ENCODE measurements at places on chromosomes 1 and 21. TPM values are rescaled to one million over a fixed set of nuclear protein-coding genes. Genes with fewer than 3 reads are reported as not detected.

Gene CLEC20A
- not detected for total RNA-seq

Gene SELENOF
- total RNA-seq, result 156 TPM

Gene SPRR2F
- total RNA-seq, result not detected

Gene FCRL3
- total RNA-seq, result not detected

Gene NUCKS1
- 414 TPM for total RNA-seq

Gene OPTC
- 1.2 TPM for total RNA-seq

Gene OR14A16
- total RNA-seq, result 0.17 TPM

Gene DIO1
- not detected for total RNA-seq

DNA sequence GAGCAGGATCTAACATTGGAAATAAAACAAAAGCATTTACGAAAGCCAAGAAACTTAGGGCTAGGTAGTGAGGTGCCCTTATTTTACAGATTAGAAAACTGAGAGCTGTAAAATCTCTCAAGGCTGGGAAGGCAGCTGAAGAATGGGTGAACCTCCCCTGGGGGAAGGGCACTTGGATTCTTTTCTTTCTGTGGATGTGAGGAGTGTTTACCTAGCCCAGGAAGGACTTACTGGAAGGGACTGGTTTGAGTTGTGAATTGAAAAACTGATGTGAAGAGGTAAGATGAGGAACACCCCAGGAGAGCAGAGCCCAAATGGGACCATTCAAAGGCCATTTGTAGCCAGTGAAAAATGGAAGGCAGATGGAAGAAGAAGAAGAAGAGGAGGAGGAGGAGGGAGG, 74.7 kb upstream of the NGF start:
- H3K4me1 ChIP-seq, result peaks cover 10% of the 10 kb centered on the region
- 0 out of 2 replicates have a peak overlapping the region, but pooled peaks have one; percentile 21 for H3K27ac ChIP-seq
- H3K4me3 ChIP-seq, result no peak overlapping the region
- DNase-seq, result no peak
- no peaks in the 10 kb centered on the region for H3K27me3 ChIP-seq

DNA sequence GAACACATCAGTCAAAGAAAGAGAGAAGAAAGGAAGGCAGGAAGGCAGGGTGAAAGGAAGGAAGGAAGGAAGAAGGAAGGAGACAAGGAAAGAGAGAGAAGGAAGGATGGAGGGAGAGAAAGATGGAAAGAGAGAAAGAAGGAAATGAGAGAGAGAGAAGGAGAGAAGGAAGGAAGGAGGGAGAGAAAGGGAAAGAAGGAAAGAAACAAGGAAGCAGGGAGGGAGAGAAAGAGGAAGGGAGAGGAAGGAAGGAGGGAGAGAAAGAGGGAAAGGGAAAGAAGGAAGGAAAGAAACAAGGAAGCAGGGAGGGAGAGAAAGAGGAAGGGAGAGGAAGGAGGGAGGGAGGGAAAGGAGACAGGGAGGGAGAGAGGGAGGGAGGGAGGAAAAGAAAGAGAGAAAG, 35.4 kb upstream of the SAMD11 start:
- DNase-seq, result no peak
- H3K36me3 ChIP-seq, result peaks cover 2% of the 10 kb centered on the region
- H3K27ac ChIP-seq, result no peak overlapping the region
- H3K27me3 ChIP-seq, result peaks cover 58% of the 10 kb centered on the region
- no peaks in the 10 kb centered on the region for H3K4me1 ChIP-seq

DNA sequence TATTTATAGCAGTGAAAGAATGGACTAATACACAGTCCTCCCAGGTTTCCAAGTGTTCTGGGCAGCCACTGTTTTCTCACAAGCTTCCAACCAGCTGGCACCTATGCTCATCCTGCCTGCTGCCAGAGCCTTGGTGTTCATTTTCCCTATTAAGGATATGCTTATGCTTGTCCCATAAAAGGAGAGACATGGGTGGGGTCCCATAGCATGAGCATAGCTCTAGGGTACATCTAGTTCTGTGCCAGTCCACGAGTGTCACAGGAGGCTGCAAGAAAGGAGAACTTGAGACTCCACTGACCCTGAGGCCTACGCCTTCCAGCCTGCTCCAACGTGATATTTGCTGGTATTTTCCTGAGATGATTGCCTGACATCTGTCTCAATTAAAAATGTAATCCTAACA, 192.4 kb upstream of the PTGFR start:
- DNase-seq, result no peak
- peaks cover 6% of the 10 kb centered on the region for H3K4me1 ChIP-seq
- peaks cover 8% of the 10 kb centered on the region for H3K27me3 ChIP-seq
- H3K27ac ChIP-seq, result no peak overlapping the region
- H3K36me3 ChIP-seq, result 0 out of 2 replicates have a peak, but pooled peaks cover 7% of the 10 kb centered on the region

- H3K4me1 ChIP-seq, result peaks cover 25% of the 10 kb centered on the region
- no peak for DNase-seq
- peak within 1 kb of the TSS; percentile 99 for H3K27ac ChIP-seq
- no peaks in the 10 kb centered on the region for H3K36me3 ChIP-seq
- H3K4me3 ChIP-seq, result peak within 1 kb of the TSS; percentile 88
- no peaks in the 10 kb centered on the region for H3K27me3 ChIP-seq
Observed at GRCh38 chr1:93180723-93181613, at the start of gene CCDC18. Gene CCDC18 (plus strand): TSS chr1:93180724. CDS start chr1:93183362, 2,638 bp downstream.

GRCh38 chr1:177301425-177302124, 130.8 kb downstream of the BRINP2 start:
- H3K36me3 ChIP-seq, result no peaks in the 10 kb centered on the region
- no peaks in the 10 kb centered on the region for H3K27me3 ChIP-seq
- H3K4me3 ChIP-seq, result no peak overlapping the region
- H3K4me1 ChIP-seq, result peaks cover 7% of the 10 kb centered on the region

DNA sequence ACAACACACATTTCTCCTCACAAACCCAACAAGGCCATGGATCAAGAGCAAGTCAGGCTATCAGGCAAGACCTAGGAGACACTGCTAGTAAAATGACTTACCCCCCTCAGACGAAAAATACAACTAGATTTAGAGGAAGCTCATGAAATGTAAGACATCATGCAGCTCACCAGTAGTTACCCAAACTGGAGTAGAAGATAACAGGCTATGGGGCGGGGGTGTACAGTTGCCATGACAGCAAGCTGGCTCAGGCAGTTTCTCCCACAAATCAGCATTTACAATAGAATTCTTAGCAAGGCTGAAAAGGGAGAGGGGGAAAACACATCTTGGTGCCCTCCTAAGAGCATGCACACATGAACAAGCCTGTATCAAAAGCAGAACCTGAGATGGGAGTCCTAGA, 13.9 kb downstream of the TPM3 start:
- no peaks in the 10 kb centered on the region for H3K27me3 ChIP-seq
- no peak for DNase-seq
- peaks cover 31% of the 10 kb centered on the region for H3K36me3 ChIP-seq
- H3K4me3 ChIP-seq, result no peak overlapping the region
- peak overlapping the region; percentile 71 for H3K27ac ChIP-seq
- H3K4me1 ChIP-seq, result peaks cover 43% of the 10 kb centered on the region

DNA sequence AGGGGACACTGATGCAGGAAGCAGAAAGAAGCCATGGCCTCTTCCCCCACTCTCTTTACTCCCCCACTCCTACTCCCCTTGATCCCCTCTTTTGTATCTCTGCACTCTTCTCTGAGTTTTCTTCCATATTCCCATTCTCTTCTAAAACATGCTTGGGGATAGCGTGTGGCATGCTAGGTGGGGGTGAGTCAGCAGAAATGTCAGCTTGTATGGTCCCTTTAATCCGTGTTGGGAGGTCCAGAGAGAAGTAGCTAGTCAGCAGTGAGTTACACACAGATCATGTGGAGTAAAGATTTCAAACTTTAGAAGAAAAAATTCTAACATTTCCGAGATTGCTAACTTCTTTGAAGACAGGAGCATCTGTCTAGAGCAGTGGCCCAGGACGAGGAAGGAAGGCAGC, 4.0 kb upstream of the KCNK1 start:
- H3K4me1 ChIP-seq, result peaks cover 16% of the 10 kb centered on the region
- no peak overlapping the region for H3K27ac ChIP-seq

DNA sequence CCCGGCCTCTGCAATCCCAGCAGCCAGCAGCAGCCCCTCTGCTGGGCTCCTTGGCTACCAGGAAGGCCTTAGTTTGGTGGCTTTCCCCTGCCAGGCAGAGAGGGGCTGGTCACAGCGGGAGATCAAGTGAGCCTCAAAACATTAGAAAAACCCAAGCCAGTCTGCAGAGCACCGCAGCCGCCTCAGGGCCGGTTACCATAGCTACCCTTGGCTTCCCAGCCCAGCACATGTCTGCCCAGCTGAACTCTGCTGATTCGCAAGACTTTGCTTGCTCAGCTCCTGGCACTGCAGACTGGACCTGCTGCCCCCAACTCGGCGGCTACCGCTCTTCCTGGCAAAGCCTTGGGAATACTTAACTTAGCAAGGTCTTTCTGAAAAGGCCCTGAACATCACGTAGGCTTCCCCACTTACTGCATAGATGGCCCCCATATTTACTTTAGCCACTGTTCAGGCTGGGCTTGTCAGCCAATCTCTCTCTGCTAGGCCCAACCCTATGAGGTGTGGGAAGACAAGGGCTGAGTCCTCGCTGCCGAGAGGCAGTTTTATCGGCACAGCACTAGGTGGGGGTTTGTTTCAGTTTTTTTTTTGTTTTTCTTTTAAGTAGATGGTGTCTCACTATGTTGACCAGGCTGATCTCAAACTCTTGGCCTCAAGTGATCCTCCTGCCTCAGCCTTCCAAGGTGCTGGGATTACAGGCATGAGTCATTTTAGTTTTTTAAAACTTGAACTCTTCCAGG, 28.6 kb upstream of the PLEKHG5 start:
- H3K4me1 ChIP-seq, result peaks cover 30% of the 10 kb centered on the region
- H3K4me3 ChIP-seq, result no peak overlapping the region
- no peaks in the 10 kb centered on the region for H3K27me3 ChIP-seq
- DNase-seq, result peak; percentile 84

DNA sequence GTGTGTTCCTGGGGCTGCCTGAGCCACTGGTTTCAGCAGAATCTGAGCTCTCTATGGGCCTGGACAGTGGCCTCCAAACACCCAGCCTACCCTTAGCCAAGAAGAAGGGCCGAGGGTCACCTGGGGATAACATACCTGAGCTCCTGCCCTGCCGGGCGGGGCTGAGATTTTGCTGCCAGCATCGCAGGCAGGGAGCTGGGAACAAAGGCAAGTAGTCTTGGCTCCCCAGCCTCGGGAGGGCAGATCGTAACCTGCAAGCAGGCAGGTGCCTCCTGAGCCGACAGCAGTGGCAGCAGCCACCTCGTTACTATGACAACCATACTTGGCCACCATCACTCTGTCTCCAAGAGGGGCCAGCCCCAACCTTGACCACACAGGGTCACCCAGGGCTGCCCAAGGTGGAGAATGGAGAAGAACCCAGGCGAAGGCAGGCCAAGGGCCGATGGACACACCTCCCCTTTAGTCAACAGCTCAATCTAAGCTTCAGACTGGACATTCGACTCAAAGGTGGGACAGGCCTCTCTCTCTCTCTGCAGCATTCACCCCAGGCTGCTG, 54.6 kb downstream of the TOMM20 start:
- peaks cover 12% of the 10 kb centered on the region for H3K4me1 ChIP-seq
- DNase-seq, result no peak
- no peaks in the 10 kb centered on the region for H3K36me3 ChIP-seq
- no peak overlapping the region for H3K4me3 ChIP-seq
- H3K27me3 ChIP-seq, result no peaks in the 10 kb centered on the region
- H3K27ac ChIP-seq, result no peak overlapping the region

DNA sequence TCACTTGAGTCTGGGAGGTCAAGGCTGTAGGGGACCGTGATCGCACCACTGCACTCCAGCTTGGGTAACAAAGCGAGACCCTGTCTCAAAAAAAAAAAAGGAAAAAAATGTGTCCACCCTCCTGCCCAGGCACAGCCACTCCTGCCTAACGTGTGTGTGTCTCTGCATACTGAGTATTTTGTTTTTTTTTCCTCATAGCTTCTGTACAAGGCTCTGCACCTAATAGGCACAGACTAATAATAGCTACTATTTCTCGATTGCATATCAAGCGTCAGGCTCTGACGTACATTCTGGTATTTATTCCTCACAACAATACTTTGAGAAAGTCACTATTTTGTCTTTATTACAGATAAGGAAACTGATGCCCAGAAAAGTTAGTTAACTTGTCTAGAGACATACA, 5.0 kb downstream of the PTGFRN start:
- H3K27me3 ChIP-seq, result no peaks in the 10 kb centered on the region
- DNase-seq, result no peak
- no peak overlapping the region for H3K27ac ChIP-seq
- H3K4me3 ChIP-seq, result no peak overlapping the region
- H3K36me3 ChIP-seq, result no peaks in the 10 kb centered on the region

GRCh38 chr21:33541105-33541711, 709 bp downstream of the GART start:
- peaks cover 46% of the 10 kb centered on the region for H3K36me3 ChIP-seq
- H3K27ac ChIP-seq, result peak overlapping the region; percentile 100
- H3K4me1 ChIP-seq, result peaks cover 22% of the 10 kb centered on the region
- peak overlapping the region; percentile 99 for H3K4me3 ChIP-seq
- DNase-seq, result no peak

- H3K4me1 ChIP-seq, result peaks cover 22% of the 10 kb centered on the region
- DNase-seq, result peak; percentile 48
- no peak overlapping the region for H3K4me3 ChIP-seq
Observed at GRCh38 chr1:17671741-17672140, 83.4 kb upstream of the ACTL8 start.

- DNase-seq, result no peak
- H3K27ac ChIP-seq, result no peak overlapping the region
- H3K4me3 ChIP-seq, result no peak overlapping the region
Observed at GRCh38 chr1:163248064-163248463, 45.3 kb upstream of the RGS5 start.

DNA sequence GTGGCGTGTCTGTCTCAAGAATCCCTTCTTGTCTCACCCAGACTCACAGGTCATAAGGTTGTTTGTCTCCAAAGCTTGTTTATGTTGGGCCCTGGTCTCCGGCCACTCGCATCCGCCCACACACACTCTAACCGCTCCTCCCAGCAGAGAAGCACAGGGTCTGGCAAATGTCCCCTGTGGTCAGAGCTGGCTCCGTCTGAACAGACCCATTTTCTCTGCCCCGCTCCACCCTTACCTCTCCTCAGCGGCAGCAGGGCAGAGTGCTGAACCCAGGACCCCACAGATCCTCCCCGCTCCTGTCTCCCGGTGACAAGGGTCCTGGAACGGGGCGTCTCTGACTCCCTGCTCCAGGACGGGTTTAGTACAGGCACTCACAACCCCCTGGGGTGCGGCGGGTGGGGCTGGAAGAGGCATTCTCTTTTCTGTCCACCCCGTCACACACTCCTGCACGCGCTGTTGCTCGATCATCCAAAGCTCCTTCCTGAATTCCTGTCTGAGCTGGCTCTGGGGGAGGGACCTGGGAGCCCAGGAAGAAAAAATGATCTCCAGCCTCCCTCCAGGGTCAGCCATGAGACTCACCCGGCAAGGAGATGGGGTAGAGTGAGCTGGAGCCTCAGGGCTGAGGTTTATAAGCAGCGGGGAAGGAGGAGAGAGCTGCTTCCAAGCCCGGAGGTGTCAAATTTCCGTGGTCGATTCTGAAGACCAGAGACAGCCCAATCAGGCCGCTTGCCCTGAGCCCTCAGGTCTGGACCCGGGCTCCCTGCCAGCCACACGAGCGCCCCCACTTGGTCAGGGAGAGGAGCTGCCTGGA, at the start of gene S100A13:
S100A13 (minus strand) TSS at position 602 of the 811 bp plus-strand sequence. CDS start 1,033 bp downstream, outside the sequence.
- H3K27ac ChIP-seq, result peak within 1 kb of the TSS; percentile 93
- peak within 1 kb of the TSS; percentile 81 for H3K4me3 ChIP-seq
- peaks cover 56% of the 10 kb centered on the region for H3K4me1 ChIP-seq
- peaks cover 25% of the 10 kb centered on the region for H3K36me3 ChIP-seq

- H3K4me3 ChIP-seq, result no peak overlapping the region
- H3K27me3 ChIP-seq, result no peaks in the 10 kb centered on the region
- no peak for DNase-seq
- no peak overlapping the region for H3K27ac ChIP-seq
Observed at GRCh38 chr1:77300566-77300965, 18.7 kb downstream of the AK5 start.

Data from WTC11 (cell line).